ENCODE measurements at places on chromosomes 4 and X.

GRCh38 chr4:187666034-187666433, 329.5 kb upstream of the ZFP42 start:
- DNase-seq, result no peak

DNA sequence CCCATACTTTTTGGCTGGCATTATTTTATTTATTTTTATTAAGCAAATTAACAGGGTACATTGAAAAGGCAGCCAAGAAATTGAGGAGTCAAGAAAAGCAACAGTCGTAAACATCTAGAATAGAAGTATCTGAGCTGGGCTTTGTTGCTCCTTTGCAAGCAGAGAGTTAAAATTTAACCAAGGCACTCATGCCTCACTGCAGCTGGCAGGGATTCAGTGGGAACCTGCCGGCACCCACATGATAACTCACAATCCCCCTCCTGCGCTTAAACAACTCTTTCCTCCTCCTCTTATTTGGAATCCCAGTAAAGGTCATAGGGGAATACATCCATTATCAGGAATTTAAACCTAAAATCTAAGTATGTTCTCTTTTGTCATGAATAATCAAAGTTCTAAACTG, 115.5 kb downstream of the SOX3 start:
- DNase-seq, result no peak

GRCh38 chr4:113256946-113257345, 207.5 kb downstream of the ANK2 start:
- no peak for DNase-seq

DNA sequence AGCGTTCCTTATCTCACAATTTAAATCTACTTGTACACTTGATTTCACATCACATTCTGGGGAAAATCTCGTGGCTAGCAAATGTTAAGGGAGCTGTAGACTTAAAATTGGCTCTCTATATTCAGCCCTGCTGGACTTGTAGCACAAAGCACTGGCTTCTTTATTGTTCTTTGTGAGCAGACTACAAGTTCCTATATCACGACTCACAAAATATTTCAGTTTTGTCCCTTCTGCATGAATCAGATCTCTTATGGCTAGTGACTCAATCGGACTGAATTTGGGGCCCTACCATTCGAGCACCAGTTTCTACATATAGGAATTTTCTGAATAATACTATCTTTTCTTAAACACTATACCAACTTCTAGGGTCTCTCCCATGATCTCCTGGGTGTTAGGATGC, 390.1 kb downstream of the ADAM29 start:
- no peak for DNase-seq

- no peak for DNase-seq
Measured at GRCh38 chrX:46554942-46555341, 9.7 kb upstream of the ZNF674 start.

- no peak for DNase-seq
Measured at GRCh38 chr4:159639671-159640323, 536.9 kb downstream of the RAPGEF2 start.

GRCh38 chrX:103586314-103586646, 965 bp downstream of the TCEAL4 start:
- no peak for DNase-seq

DNA sequence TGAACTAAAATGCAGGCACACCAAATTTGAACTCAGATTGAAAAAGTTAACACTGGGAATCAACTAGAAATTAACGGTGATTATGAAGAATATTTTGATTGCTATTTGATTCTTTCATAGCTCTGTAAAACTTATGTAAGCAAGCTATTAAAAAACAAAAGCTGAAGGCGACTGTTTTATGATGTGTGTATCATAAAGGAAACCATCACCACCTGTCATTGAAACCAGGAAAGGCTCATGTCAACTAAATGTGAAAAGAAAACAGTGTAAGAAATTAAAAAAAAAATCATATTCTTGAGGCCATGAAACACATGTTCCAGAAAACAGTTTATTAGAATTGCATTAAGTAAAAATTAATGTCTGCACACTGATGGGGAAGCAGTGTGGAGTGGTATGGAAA, 24.2 kb downstream of the CPE start:
- DNase-seq, result no peak

DNA sequence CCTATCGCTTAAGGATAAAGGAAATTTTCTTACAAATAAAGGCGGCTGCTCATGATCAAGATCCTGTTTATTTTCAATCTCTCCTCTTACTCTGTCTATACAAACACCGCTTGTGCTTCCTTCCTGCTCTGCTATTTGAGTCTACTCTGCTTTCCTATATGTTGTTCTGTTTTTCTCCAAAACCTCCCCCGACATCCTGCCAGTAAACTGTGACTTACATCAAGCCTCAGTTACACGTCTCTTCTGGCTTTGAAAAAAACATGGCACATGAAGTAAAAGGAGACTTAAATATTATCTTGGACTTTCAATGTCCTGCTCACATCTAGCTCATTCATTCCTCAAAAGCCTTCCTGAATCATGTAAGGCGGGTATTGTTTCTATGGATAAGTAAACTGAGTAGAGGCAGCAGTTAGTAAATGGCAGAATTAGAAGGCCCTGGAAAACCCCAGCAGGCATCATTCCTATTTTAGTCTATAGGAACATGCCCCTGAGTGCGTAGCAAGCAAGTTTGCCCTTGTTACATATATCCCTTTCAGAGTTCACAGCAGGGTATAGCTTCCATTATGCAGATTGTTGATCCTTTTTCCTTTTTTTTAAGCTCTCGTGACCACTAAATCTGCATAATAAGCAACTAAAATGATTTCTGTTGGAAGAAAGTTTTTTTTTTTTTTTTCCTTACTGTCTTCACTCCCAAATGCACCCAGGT, 280.1 kb downstream of the RAPGEF2 start:
- no peak for DNase-seq

DNA sequence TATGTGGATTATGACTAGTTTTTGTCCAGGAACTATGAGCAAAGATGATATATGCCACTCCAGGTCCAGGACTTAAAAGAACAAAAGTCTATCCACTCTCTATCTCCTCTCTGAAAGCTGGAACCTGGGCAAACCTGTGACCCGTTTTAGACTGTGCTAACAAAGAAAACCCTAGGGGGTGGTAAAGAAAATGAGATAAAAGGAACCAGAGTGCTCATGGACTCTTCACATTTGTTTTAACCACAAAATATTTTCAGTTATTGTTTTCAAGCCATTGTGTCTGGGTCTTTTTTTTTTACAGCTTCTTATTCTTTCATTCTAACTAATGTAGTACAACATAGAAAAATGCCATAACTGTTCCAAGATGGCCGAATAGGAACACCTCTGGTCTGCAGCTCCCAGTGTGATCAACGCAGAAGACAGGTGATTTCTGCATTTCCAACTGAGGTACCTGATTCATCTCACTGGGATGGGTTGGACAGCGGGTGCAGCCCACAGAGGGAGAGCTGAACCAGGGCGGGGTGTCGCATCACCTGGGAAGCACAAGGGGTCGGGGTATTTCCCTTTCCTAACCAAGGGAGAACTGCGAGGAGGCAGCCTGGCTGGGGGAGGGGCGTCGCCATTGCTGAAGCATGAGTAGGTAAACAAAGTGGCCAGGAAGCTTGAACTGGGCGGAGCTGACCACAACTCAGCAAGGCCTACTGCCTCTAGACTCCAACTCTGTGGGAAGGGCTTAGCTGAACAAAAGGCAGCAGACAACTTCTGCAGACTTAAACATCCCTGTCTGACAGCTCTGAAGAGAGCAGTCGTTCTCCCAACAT, 45.1 kb downstream of the CHM start:
- no peak for DNase-seq

Measured in HuH-7.5 (cell line).